ENCODE measurements at places on chromosomes 16 and 17.

- DNase-seq, result no peak
Observed at GRCh38 chr17:51197754-51198153, 31.5 kb downstream of the NME2 start.

DNA sequence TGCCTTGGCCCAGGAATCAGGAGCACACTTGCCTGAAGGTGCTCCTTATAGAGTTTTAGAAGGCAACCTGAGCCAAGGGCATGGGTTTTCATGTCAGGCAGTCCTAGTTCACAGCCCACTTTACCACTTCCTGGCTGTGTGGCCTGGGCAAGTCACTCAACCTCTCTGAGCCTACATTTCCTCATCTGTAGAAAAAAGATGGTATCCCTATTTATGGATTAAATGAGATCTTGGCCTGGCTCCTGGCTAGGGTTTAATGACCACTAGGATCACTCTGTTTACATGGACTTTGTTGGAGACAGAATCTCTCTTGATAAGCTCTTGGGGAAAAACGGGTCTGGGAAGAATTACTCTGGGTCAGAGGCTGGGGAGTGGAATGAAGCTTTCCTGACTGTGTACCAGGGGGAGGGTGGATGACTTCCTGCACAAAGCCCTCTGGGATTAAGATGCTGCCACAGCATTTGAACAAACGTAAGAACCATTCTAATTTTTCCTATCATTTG, 2.3 kb downstream of the MT2A start:
- DNase-seq, result no peak

DNA sequence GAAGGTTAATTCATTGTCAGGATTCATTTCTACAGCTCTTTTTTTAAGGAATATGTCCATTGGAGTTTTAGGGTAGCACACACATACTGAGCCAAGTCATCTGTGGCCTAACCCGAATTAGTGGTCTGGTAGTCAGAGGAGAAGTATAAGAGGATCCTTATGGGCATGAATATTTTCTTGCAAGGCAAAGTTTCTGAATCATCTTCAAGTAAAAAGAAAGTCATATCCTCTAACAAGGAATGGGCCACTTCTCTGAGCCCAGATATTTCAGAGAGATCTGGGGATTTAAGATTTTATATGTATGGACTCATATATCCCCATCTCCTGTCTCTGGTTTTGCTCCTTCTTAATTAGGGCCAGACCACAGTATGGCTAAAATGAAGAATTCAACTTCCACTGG, 99.2 kb upstream of the CDH8 start:
- DNase-seq, result no peak

GRCh38 chr16:8929086-8929748, 34.5 kb downstream of the USP7 start:
- DNase-seq, result peak; percentile 74

- DNase-seq, result no peak
Observed at GRCh38 chr17:7336240-7337175, at the start of gene ACAP1. ACAP1 (plus strand) TSS chr17:7336529; CDS start chr17:7336735, 206 bp downstream.

DNA sequence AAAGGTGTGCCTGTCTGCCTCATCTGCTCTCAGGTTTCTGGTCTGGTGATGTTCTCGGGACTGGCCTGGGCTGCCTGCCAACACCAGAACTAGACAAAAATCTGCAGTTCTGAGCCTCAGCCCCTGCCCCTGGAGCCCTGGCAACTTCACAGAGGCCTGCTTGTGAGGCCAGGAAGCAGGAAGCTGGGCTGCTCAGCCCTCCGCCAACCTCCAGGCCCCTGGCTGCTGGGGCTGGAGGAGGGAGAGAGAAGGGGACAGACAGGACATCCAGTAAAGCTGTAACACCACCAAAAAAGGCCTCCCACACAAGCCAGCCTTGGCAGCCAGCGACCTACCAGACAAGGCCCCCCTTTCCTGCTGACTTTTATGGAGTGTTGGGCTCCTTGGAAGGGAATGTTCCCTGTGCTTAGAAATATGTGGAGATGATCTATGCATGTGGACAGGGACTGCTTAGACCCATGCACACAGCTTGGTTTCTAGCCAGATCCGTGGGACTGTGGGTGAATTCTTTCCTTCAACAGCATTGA, 157.6 kb downstream of the XYLT1 start:
- DNase-seq, result no peak

GRCh38 chr17:32503251-32504165, 16.7 kb downstream of the CDK5R1 start:
- no peak for DNase-seq

Measured in glutamatergic neuron (in vitro differentiated cells).